NCI-H82 (cell line): ENCODE measurements at places on chromosomes 1 and 21.

- no peak for DNase-seq
Measured at GRCh38 chr1:3552176-3552575, 59.1 kb downstream of the MEGF6 start.

DNA sequence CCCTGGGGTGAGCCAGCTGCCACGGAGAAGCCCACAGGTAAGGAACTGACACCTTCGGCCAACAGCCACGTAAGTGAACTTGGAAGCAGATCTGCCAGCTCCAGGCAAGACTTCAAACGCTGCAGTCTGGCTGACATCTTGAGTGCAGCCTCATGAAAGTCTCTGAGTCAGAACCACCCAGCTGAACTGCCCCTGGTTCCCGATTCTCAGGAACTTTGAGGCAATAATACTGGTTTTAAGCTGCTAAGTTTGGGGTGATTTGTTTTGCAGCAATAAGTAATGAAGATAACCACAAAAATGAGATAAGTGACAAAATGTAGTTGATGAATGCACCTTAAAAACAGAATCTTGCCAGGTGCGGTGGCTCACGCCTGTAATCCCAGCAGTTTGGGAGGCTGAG lies 48.5 kb downstream of the MAP3K7CL start:
- no peak for DNase-seq

GRCh38 chr1:97088391-97088790 lies 366.8 kb downstream of the PTBP2 start:
- no peak for DNase-seq

GRCh38 chr1:43137445-43138052 lies 34.5 kb downstream of the EBNA1BP2 start:
- DNase-seq = no peak

- no peak for DNase-seq
Measured at GRCh38 chr1:172431721-172432192, 11.3 kb downstream of the C1orf105 start.

DNA sequence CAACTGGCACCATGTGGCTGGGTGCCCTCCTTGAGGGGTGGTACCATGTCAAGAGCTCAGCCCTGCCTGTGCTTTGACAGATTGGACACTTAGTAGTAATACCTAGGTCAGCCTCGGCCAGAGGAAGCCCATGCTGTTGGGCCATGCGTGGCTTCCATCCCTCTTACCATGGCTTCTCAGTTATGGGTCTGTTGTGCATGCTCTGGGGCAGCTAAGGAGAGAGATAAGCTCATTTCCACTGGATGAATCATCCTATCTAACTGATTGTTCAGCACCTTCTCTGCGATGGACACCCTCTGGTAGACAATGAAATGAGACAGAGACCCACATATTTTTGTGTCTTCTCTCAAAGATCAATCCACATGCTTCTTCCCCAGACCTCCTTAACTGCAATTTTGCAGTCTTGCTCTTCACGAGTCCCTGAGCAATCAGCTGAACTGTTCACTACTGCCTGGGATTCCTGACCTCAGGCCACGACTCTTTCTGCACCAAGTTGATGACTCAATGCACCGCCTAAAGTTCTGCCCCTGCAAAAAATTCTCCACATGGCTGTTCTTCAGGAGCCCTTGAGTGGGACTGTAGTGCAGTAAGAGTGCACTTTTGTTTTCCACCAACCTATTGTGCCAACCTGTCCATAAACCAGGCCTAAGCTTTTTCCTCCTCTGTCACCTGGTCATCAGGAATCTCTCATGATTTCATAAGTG lies 6.9 kb upstream of the TRIM62 start:
- DNase-seq = no peak

DNA sequence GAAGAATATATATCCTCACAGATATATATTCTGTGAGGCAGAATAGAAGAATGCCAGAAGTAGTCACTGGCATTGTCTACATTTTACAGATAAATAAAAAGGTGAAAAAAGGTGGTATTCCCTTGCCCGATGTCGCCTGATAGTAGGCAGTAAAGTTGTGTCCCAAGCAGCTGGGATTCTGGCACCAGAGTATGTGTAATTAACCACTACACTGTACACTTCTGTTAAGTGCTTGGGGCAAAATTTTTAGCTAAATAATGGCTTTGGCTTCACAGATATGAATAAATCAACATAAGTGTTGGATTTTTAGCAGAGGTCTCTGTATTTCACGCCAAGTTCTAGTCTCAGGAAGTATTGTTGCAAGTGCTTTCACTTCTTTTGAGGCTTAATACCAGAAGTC lies 13.3 kb upstream of the CASQ2 start:
- no peak for DNase-seq

GRCh38 chr1:203915811-203916210 lies 54.4 kb downstream of the SNRPE start:
- no peak for DNase-seq

- peak; percentile 65 for DNase-seq
Measured at GRCh38 chr1:242523719-242524570, 552 bp downstream of the PLD5 start.

- no peak for DNase-seq
Measured at GRCh38 chr1:95383111-95383510, 149.1 kb downstream of the RWDD3 start.

DNA sequence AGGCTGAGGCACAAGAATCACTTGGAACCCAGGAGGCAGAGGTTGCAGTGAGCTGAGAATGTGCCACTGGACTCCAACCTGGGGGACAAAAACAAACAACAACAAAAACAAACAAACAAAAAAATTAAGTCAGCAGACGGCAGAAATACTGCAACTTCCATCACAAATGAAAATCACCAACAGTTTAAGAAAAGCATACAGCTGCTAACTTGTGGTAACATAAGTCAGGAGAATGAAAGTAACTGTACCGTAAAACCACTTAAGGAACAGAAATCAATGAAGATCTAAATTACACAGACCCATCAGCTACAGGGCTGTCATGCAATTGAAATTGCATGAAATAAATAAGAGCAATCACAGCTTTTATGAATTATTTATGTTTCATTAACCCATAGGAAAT lies 25.0 kb downstream of the MCOLN2 start:
- no peak for DNase-seq

DNA sequence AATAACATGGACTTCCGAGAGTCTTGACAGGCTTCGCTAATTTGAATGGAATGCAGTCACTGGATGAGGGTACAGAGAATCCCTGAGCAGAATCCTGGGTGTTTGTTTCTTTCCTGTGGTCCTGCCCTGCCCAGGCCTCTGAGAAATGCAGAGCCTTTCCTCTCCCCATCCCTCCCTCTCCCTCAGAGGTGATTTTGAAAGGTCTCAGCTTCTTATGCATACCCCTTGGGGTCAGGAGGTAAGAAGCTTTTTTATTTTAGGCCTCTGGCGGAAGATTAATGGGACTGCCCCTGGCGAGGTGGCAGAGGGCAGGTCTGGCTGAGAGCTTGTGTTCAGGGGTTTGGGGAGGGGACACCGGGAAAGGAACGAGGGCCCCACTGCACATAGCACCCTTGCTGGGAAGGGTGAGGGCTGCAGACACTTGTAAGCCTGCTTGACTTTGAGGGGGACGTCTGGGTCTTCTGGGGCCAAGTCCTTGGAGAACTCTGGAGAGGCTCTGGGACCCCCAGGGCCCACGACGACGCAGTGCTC lies 116.5 kb upstream of the SLC45A1 start:
- DNase-seq = no peak

DNA sequence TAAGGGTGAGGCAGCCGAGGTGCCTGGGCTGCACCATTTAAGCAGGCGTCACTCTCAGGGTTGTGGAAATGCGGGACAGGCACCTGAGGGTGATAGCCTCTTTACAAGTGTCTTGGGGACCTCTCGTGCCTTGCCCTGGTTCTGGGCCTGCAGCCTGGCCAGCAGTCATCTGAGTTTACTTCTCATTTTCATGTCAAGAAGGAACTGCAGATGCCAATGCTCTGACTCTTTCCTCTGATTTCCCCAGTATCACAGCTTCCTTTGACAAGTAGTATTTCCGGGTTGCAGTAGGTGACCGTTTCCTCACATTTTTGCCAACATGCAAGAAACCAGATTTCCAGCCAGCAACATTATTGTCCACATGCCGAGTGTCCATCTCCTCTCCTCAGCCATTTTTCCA lies 286.9 kb downstream of the DISC1 start:
- DNase-seq = no peak

GRCh38 chr1:168697356-168698126 lies 31.5 kb downstream of the DPT start:
- DNase-seq = no peak

- no peak for DNase-seq
Measured at GRCh38 chr1:19273106-19273843, 15.3 kb downstream of the AKR7A3 start.

GRCh38 chr21:45593162-45594022 lies 50.1 kb upstream of the PCBP3 start:
- peak; percentile 52 for DNase-seq

DNA sequence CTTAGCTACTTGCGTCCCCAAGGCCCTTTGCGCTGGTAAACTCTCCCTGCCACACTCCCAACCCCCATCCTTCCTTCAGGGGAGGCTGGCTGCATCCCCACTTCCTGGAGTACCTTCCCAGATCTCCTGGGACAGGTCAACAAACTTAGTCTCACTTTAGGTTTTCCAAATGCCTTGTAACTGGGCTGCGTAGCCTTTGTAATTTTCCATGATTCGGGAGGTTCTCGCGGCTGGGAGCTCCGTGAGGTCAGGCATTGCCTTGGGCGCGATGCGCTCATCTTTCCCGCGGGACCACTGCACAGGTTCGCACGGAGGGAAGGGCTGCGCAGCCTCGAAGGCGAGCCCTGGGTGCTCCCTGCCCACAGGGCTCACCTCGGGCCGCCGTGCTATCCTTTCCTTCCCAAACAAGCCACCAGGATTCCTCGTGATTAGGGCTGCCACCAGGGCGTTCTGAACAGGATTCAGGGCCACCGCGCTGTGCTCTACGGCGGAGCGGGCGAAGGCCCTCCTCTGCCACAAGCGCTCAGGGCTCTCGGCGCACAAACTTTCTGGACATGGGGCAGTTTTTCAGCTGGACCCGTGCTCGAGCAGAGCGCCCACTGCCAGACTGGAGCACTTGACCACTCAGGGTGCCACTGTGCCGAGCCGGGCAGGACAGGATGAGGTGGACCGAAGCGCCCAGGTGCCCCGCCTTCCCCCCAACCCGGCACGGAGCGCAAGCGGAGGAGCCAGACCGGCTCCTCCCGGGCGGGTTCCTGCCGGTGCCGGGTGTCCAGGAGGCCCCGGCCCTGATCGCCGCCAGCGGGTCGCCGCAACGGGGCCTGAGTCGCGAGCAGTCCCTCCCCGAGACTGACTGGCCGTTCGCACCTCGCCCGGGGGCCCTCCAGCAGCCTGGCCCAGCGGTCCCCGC lies 1.1 kb downstream of the TMPRSS2 start:
- no peak for DNase-seq

DNA sequence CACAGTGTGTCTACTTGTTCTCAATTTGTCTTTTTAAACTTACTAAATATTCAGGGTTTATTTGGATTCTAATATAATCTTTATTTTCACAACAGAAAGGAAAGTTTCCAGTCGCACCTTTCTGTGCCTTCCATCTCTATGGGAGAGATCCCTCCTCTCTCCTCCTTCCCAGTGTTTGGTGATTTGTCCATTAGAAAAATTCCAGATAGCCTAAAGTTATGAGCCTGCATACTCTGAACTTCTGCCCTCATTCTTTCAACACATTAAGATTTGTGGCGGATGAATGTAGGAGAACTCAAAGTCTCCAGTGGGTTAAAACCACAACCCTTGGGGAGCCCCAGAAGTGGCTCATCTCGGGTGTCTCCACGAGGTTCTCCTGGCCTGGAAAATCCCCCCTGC lies 3.6 kb downstream of the NHLH2 start:
- DNase-seq = no peak

GRCh38 chr21:35136586-35137219 lies 87.6 kb upstream of the RUNX1 start:
- DNase-seq = no peak

GRCh38 chr1:226643611-226644540 lies 95.2 kb downstream of the ITPKB start:
- no peak for DNase-seq

- no peak for DNase-seq
Measured at GRCh38 chr21:45032977-45033710, 41.2 kb upstream of the ADARB1 start.

DNA sequence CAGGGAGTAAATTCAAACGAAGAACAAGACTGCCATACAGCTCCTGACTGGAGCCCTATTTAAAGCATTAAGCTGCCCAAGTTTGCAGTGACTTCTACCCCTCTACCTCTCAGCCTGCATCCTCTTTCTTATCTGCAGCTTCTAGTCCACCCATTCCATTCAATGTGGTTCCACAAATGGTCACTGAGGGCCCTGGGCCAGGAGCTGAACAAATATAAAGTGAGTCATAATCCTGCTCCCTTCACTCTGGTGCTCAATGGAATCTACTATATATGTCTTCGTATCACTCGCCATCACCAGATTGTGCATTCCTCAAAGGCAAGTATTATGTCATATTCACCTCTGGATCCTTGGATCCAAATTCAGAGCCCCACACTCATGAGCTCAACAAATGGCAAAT lies 398.7 kb downstream of the BRINP2 start:
- no peak for DNase-seq

- no peak for DNase-seq
Measured at GRCh38 chr1:172698224-172698623, 39.3 kb downstream of the FASLG start.
